ENCODE measurements at places on chromosomes 7 and 10.

DNA sequence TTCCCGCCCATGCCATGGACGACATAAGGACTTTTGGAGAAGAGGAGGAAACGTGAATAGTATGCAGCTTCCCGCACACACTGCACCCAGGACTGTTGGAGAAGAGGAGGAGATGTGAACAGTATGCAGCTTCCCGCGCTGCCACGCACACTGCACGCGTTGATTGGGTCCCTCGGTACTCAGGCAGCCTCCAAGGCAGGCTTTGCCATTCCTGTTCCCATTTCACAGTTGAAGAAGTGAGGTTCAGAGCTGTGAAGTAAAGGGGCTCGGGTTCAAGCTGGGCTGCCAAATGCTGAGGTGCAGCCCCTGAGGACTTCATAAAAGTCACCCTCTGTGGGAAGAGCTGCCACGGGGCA lies 147.9 kb upstream of the FAM20C start:
- DNase-seq: no peak

DNA sequence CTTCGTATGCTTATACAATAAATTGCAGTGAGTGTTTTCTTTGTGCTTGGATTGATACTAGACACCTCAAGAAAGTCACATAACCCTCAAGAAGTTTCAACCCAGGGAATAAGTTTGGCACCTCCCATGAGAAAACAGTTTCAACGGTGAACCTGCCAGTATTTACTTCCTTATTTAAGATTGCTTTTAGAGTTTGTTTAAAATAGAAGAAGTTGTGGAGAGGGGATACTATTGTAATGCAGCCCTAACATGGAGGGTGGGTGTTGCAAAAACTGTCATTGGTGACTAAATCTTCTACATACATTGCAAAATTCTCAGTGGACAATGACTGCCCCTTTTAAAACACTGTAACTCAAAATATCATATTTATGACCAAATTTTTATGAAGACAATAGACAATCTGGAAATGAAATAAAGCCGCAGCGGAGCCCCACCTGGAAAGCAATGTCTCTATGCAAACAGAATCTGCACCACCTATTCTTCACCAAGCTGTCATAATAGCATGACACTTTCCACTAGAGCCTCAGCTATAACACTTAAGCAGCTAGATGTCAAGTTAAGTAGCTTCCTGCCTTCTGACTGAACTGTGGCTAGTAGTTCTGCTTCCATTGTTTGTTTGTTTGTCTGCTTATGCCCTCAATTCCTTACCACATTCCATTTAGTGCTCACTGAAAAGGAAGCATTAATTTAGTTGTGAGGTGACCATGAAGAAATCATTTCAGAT lies 98.2 kb downstream of the MDFIC start:
- no peak for DNase-seq

- DNase-seq: peak; percentile 50
Observed at GRCh38 chr7:129824291-129825208, 128.2 kb downstream of the UBE2H start.

DNA sequence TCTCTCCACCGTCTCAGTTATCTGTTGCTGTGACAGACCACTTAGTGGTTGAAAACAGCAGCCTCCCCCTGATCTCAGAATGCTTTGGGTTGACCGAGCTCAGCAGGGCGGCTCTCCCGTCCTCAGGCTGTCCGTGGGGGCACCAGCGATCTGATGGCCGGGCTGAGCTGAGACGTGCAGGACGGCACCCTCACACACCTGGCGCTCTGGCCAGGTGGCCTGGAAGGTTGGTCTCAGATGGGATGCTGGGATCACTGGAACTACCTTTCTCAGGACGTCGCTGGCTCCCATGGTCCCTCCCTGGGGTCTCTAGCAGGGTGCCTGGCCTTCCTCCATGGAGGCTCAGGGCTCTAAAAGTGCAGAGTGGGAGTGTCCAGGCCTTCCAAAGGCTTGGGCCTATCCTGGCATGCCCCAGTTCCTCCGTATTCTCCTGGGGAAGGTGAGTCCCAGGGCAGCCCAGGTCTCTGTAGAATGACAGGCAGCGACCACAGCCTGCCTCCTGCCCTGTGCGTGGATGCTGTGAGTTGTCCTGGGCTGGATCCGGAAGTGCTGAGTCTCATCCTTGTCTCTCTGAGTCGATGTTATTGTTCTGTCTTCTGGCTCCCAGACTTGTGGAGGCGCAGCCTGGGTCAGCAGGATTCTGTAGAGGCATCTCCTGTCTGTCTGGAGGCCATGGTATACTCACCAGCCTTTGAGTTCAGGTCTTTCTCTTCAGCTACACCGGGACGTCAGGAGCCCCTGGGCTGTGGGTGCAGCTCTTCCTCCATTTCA lies 12.2 kb upstream of the PWWP2B start:
- no peak for DNase-seq

GRCh38 chr7:138875794-138876193 lies 77.8 kb upstream of the ATP6V0A4 start:
- no peak for DNase-seq

DNA sequence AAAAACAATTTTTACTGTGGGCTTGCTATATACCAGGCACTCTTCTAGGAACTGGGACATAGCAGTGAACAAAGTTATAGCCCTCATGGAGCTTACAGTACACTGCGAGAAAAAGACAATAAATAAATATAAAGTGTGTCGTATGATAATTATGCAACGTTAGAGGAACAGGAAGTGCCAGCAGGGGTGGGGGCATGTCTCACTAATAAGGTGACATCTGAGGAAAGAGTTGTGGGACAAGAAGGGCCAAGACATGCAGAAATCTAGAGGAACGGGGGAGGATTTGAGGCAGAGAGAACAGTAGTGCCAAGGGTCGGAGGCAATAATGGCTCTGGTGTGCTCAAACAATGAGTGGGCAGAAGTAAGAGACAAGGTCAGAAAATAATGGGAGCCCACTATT lies 52.8 kb downstream of the LMBR1 start:
- DNase-seq: no peak

DNA sequence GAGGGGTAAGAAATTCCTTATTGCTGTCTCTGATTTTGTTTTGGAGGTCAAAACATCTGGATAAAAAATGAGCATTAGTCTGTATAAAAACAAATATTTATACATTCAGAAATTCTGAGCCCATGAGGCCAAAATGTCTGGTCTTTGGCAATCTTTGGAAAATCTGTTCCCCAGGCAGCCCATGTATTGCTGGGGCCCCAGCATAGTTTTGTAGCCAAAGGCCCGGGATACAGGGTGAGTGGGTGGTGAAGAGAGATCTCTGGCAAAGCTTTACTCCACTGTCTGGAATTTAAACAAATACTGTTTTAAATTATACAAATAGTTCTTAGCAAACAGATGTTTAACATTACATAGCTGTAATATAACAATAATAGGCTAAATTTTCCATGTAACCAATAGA lies 134.7 kb upstream of the GALNT17 start:
- DNase-seq: no peak

- no peak for DNase-seq
Observed at GRCh38 chr7:74430961-74431466, 22.7 kb upstream of the GTF2IRD1 start.

DNA sequence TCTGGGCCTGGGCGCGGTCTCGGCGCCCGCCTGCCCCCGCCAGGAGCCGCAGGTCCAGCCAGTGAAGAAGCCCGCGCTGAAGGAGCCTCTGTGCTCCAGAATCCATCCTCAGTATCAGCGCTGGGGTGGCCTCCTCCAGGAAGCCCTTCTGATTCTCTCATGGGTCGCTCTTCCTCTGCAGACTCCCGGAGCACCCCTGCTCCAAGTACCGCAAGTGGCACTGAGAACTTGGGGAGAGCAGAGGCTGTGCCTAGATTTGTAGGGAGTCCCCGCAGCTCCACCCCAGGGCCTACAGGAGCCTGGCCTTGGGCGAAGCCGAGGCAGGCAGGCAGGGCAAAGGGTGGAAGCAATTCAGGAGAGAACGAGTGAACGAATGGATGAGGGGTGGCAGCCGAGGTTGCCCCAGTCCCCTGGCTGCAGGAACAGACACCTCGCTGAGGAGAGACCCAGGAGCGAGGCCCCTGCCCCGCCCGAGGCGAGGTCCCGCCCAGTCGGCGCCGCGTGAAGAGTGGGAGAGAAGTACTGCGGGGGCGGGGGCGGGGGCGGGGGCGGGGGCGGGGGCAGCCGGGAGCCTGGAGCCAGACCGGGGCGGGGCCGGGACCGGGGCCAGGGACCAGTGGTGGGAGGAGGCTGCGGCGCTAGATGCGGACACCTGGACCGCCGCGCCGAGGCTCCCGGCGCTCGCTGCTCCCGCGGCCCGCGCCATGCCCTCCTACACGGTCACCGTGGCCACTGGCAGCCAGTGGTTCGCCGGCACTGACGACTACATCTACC lies at the start of gene ALOX5:
Gene ALOX5 (plus strand): TSS at position 641 of the 774 bp plus-strand sequence. CDS start 64 bp downstream, at position 705.
- DNase-seq: peak; percentile 17

DNA sequence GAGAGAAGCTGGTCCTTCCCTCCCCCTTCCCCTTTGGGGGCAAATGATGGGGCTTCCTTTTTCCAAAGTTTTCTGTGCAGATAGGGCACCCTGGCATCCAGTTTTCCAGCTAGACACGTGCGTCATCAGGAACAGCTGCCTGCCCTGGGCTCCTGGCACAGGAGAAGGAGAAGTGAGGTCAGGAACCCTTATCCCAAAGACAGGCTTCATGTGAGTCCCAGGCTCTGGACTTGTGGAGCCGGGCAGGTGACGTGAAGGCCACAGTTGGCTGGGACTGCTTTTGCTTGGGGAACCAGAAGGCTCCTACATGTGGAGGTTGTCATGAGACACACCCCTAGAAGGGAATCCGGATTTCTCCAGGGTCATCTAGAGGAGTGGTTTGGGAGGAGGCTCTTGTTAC lies 66.5 kb downstream of the RBM20 start:
- no peak for DNase-seq

DNA sequence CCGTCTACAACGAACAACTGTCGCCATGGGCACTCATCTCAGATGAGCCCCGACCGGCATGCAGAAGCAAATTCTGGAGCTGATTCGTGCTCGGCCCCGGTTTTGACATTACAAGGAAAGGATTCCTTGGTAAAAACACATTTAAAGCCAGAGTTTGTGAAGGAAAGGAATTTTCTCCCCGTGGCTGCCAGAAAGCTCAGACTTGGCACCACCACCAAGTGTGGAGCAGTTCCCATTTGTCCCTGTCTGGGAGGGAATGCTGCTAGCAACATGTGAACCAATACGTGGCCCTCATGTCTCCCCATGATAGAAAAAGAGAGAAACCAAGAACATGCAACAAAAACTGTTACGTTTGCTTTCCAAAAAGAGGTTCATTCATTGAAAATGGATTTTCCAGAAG lies 55.2 kb upstream of the DDC start:
- no peak for DNase-seq

GRCh38 chr7:130649004-130649790 lies 19.4 kb downstream of the COPG2 start:
- DNase-seq: no peak

GRCh38 chr7:16889851-16890415 lies 8.2 kb upstream of the AGR3 start:
- DNase-seq: no peak

DNA sequence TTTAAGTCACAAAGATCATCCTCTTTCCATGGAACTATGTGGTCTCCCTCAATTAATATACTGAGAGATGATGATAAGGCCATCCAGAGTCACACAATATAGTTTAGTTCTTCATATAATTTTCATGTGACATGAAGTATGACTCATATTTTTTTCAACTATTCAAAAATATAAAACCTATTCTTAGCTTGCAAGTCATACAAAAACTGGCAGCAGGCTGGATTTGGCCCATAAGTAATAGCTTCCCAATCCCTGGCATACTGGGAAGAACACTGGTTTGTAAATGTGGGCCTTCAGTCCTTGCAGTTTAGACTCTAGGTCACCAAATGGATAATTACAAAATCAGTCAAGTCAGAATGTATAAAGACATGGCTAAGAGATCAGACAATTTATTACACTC lies 356.6 kb downstream of the PPP1R3A start:
- no peak for DNase-seq

DNA sequence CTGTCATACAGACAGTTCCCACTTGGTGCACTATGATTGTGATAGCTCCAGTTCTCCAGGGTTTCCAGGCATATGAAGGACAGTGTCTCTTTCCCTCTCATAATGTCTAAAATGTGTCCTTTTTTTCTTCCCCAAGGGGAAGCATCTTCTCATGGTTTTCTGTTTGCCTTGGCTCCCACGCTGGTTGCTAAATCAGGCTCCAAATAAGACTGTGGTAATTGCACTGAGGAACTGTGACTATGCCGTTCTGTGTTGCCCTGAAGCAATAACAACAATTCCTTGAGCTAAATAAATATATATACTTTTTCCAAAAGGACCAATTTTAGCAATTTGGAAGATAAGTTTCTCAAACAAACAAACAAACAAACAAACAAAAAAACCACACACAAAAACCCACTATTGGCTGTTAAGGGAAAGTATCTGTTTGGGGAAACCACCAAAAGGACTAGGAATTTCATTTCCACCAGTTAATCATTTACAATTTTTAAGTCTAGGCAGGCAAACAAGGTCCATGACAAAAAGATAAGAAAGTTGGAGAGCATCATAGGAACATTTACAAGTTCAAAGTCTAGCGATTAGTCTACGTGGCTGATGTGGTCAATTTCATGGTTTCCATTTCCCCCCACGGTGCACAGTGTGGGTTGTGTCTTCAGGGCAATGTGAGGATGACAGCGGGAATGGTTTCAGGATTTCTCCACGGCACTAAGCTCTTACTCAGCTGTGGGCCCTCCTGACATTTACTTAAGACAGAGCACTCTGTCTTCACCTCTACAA lies 62.4 kb downstream of the THNSL1 start:
- no peak for DNase-seq

DNA sequence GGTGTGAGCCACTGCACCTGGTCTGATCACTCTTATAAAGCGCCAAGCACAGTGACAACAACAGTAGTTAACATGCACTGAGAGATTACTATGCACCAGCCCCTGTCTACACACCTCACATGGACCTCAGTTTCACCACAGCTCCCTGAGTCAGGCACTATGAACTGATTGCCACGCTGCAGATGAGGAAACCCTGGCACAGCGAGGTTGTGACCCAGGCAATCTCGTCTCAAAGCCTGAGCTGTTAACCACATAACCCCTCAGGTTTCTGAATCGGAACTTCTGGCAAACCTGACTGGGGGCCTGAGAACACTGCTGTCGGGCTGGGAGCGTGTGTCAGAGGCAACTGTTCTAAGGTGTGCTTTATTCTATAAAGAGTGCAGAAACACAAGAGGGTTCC lies 150.8 kb downstream of the RNF216 start:
- DNase-seq: no peak

GRCh38 chr10:50431791-50432190 lies 180.5 kb upstream of the ASAH2 start:
- no peak for DNase-seq

GRCh38 chr7:76020031-76020714 lies 25.8 kb upstream of the TMEM120A start:
- peak; percentile 63 for DNase-seq

GRCh38 chr7:118368958-118369357 lies 144.5 kb downstream of the ANKRD7 start:
- DNase-seq: no peak

GRCh38 chr10:14396411-14397048 lies 65.8 kb upstream of the FRMD4A start:
- no peak for DNase-seq
